EL (cell line): ENCODE measurements at places on chromosomes 5 and 9.

DNA sequence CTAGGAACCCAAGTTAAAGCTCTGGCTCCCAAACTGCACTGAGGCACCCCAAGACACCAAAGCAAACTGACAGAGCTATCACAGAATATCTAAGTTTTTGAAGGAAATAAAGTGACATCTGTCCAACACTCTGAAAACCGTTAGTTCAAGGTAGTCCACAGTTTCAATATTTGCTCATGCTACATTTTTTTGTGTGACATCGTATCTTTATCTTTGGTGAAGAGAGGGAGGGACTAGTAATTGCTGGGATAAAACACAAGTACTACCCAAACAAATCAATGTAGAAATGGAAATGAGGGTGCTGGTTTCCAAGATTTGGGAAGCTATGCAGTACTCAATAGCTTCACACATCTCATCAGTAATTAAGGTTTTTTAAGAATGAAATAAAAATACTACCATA, 20.6 kb downstream of the LIFR start:
- DNase-seq = no peak

GRCh38 chr9:130308081-130308571, 42.6 kb downstream of the HMCN2 start:
- no peak for DNase-seq

DNA sequence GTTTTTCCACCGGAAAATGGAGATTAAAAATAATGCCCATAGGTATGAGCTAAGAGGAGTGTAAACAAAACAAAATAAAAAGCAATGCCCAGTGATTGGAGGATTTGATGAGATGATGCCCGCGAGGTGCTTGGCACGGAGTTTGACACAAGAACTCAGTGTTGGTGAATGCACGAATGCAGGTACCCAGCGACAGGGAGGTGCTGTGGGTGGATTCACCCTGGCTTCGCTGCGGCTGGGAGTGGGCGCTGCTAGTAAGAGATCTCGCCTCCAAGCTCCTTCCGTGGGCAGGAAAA, 526 bp upstream of the STXBP1 start:
- no peak for DNase-seq

DNA sequence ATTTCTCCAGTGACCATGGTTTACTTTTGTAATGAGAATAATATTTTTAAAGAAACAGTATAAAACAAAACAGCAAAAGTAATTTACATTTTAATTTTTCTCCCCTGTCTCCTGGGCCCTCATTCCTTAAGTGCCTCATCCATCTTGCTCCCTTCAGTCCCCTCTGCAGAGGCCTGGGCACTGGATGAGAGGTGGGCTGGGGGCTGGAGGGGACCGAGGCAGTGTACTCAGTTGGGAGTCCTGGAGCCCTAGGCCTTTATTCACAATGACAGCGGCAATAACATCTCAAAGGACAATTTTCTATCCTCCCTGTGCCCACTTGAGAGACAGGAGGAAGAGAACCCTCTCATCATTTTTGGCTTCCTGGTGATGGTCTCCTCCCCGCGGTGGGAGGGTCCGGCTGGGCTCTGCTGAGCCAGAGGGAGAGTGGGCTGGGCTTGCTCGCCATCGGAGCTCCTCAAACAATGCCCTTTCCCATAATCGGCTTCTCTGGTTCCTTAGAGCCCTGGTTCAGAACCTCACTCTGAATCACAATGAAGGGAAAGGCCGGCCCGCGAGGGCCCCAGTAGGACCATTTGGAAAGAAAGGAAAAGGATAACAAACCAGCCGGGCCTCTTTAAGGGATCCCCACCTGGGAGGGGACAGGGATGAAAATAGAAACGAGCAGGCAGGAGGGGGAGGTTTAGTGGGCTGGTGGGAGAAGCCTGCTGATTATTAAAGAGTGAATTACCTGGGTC, 9.7 kb upstream of the SMIM32 start:
- DNase-seq = no peak

GRCh38 chr9:112295174-112295573, 38.2 kb downstream of the PTBP3 start:
- no peak for DNase-seq

GRCh38 chr5:10550222-10550995, 13.5 kb upstream of the ANKRD33B start:
- DNase-seq = peak; percentile 39

DNA sequence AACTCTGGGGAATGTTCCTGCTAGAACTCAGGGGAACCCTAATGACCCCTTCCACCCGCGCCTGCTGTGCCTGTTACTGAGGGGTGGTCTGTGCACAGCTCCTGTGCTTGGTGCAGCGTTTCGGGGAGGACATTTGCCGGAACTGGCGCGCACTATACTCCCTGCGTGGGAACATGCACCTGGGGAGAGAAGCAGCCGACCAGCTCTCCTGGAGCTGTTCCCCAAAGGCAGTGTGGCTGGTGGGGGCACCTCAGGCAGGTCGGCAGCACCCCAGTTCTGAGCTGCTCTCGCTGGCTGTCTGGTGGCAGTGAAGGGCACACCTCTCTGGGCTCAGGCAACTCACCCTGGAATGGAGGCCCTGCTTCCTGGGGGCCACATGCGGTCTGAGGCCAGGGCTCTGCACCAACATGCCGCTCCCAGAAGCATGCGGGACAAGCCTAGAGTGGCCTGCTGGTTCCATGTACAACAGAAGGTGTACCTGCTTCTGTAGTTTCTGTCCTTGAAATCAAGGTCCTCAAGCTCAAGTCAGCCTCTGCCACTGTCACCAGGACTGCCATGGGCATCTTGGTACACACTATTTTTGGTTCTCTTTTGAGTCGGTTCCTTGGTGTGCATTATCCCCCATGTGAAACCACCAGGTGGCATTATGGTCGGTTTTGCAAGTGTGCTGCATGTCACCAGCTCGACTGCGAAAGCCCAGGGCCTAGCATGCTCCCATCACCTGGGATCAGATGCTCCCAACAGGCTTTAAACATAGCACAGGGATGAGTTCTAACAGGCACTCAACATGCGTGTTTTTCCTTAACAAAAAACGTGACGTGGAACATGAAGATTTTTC, 7.8 kb upstream of the MRNIP start:
- no peak for DNase-seq

DNA sequence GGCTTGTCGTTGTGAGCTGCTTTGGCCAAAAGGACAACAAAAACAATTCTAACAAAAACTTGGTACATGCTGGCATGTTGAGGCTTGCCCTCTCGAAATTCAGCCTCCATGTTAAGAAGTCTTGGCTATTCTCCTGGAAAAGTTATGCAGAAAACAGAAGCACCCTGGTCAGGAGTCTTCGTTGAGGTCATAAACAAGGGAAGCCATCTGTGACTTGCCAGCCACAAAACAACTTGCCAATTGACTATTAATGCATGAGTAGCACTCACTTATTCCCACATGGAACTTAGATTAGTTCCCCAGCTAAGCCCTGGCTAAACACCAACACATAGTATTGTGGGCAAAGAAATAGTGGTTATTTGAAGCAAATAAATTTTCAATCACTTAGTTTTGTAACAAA, 521.0 kb upstream of the CHD1 start:
- DNase-seq = no peak

GRCh38 chr9:75812141-75812540, 78.3 kb upstream of the PCSK5 start:
- no peak for DNase-seq

GRCh38 chr5:161775891-161776290, 72.0 kb upstream of the GABRA1 start:
- no peak for DNase-seq

- peak; percentile 50 for DNase-seq
Observed at GRCh38 chr5:136295914-136296313, 69.4 kb downstream of the TRPC7 start.
